ENCODE measurements at places on chromosomes 2 and 18.

- DNase-seq = no peak
Observed at GRCh38 chr2:195600778-195601177, 56.2 kb upstream of the SLC39A10 start.

- DNase-seq = no peak
Observed at GRCh38 chr2:101717071-101717845, 19.8 kb downstream of the MAP4K4 start.

DNA sequence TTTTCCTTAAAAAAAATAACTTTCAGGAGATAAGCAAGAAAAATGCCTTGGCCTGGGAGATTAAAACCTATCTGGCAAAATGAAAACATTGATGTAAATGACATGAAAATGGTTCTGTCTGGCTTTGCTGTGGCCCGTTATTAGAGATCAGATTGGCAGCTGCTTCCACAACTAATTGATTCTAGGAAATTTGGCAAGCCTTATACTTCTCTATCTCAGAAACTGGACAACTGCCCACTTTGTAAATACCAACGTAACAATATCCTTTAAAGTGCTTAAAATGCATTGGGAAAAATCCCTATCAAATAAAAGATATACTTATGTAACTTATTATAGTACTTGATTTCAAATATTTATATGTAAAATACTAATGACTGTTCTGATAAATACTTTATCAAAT lies 14.2 kb upstream of the SKA1 start:
- DNase-seq = no peak

- no peak for DNase-seq
Observed at GRCh38 chr2:159149747-159150146, 136.8 kb downstream of the WDSUB1 start.

- no peak for DNase-seq
Observed at GRCh38 chr2:172919732-172920131, 155.9 kb upstream of the MAP3K20 start.

- no peak for DNase-seq
Observed at GRCh38 chr2:132009874-132010521, 151.8 kb downstream of the ANKRD30BL start.

DNA sequence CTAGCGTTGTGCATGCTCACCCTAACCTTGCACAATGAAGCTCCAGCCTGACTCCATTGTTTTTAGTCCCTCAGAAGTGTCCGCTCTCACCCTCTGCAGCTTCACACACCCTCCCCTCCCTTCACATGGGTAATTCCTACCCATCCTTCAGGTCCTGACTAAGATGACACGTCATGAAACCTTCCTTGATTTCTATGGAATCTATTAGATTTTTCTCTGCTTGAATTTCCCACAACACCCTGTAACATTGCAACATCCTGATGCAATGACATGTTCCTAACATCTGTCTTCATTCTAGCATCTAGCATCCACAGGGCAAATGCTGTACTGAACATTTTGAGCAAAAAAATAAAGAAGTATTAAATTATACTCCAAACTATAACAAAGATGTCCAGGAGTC lies 77.0 kb upstream of the PID1 start:
- no peak for DNase-seq

DNA sequence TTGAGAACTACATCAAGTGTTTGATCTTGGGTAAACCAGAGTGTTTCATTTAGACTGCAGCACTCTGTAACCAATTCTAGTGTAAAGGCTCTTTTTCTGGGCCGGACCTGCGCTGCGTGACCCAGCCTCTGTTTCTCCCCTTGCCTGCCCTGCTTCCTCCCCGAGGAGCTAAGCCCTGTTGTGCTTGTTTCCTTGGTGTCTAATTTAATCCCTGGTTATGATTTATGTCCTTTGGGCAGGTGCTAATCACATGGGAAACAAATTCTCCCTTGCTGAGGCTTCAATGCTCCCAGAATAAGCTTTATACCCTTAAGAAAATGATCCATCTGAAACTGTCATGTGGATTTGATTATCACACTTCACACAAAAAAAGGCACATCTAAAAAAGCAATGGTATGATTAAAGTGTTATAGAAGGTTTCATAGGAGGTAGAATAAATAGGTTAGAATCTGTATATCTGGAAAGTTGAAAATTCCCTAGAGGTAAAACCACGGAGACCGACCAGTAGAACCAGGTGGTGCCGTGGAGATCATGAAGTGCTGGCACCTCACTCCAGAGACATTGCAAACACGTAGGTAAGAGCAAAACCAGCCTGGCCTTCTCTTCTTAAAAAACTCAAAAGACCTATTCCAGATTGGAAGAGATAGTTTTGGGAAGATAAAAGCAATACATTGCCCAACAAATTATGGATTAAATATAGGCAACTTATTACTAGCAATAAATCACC lies 31.0 kb upstream of the SLC9A2 start:
- DNase-seq = no peak

- DNase-seq = no peak
Observed at GRCh38 chr2:96241227-96241626, 24.6 kb downstream of the TMEM127 start.

GRCh38 chr2:235160281-235160810 lies 208.5 kb downstream of the SH3BP4 start:
- no peak for DNase-seq

- no peak for DNase-seq
Observed at GRCh38 chr2:174859563-174860169, 95.4 kb upstream of the CHRNA1 start.

DNA sequence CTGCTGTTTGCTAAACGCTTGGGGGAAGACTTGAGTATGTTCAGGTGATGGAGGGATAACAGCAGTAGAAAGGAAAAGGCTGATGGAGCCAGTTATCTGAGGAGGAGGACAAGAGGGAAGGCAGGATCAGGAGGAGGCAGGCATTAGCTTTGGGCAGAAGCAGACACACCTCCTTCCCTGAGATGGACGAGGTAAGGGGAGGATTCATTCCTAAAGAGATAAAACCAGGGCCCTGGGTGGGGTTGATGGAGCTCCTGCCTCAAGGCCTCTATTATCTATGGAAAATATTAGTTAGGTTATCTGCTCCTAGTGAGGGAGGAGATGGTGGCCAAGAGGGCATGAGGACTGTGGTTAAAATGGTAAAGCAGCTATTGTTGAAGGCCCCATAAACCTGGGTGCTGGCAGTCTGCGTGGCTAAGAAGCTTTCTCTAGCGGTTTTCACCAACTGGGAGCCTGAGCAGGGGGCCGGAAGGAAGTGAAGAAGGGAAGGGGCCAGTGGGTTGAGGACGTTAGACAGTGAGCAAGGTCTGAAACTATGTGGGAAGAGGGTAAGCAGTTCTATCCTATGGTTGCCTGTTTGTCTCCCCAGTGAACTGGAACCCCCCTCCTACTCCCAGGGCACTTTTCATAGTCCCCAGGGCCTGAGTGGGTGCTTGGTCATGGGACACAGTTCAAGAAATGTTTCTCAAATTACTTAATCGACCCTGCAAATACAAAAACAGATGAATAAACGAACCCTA lies 56.6 kb upstream of the HK2 start:
- DNase-seq = no peak

GRCh38 chr2:191049728-191050639 lies 36.0 kb upstream of the STAT1 start:
- no peak for DNase-seq

GRCh38 chr2:145116834-145117725 lies 597.2 kb upstream of the ZEB2 start:
- DNase-seq = no peak

- DNase-seq = no peak
Observed at GRCh38 chr2:65031341-65032018, 24.7 kb upstream of the CEP68 start.

GRCh38 chr2:239222312-239222660 lies 178.5 kb downstream of the HDAC4 start:
- DNase-seq = no peak

DNA sequence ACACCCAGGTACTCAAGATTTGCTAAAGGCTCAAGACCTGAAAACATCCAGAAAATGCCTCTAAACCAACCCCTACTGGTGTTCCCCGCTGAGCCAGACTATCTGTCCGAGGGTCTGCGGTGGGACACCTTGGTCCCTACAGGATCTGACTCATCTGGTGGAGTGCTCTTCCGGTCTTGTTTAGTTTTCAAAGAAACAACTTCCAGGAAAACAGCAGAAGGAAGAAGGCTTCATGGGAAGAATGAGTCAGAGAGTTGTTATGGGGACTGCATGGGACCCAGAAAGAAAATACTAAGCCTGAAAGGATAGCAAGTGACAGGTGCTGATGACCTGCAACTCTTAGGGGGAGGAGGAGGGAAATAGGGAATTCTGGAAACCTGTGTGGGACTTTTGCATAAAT lies 41.3 kb downstream of the ZFP36L2 start:
- no peak for DNase-seq

DNA sequence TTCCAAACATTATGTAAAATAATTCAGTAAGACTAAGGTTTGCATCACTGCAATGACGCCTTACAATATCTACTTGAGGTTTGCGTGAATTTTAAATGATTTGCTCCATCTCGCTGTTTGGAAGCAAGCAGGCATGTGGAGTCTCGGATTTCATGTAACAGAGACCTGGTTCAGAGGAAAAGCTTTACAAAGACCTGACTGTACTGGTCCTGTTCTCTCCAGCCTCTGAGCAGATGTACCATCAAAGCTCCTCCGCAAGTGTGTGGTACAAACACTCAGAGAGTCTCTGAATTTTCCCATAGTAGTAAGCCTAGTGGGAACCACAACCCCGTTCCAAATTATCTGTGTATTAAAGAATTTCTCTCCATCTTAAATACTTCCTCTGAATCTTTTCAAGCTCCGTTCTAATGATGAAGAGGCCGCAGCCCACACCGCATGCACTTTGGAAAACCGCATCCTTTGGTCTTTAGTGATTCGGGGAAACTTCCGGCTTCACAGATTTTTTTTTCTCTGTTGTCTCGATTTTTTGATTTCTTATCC lies 728.1 kb upstream of the SOX11 start:
- no peak for DNase-seq

DNA sequence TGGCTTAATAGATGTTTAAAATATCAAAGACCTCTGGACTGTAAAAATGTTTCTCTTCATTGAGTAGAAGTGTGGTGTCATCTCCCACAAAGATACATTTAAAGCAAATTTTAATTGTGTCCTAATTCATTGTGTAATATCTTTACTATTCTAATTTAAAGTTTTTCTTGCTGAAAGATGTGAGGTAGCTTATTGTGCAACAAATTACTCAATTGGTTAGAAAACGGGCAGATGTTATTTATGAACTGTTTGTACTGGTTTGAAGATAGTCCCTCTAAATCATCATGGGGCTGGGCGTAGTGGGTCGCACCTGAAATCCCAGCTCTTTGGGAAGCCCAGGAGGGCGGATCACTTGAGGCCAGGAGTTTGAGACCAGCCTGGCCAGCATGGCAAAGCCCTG lies 65.3 kb downstream of the CYBRD1 start:
- no peak for DNase-seq

DNA sequence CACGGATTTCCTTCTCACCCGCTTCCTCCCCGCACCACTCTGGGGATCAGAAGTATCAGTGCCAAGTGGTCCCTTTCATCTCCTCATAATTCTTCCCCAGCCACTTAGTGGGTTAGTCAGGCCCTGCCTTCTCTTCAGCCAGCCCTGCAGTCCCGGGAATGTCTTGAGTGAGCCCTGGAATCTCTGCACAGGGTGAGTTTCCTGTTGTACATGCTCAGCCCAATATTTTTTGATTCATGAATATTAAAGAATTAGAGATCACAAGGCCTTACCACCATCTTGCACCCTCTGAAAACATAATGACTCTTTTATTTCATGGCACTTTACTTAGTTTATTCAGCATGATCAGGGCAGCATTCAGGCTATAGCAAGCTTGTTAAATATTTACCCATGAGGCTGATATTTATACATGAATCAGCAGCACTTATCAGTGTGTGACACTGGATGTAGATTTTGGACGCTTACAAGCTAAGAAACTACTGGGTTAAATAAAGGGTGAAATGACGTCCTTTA lies 159.4 kb upstream of the FOSL2 start:
- no peak for DNase-seq

- peak; percentile 53 for DNase-seq
Observed at GRCh38 chr2:45652090-45653031, 886 bp downstream of the PRKCE start.

GRCh38 chr2:5932556-5933469 lies 240.6 kb downstream of the SOX11 start:
- peak; percentile 76 for DNase-seq

DNA sequence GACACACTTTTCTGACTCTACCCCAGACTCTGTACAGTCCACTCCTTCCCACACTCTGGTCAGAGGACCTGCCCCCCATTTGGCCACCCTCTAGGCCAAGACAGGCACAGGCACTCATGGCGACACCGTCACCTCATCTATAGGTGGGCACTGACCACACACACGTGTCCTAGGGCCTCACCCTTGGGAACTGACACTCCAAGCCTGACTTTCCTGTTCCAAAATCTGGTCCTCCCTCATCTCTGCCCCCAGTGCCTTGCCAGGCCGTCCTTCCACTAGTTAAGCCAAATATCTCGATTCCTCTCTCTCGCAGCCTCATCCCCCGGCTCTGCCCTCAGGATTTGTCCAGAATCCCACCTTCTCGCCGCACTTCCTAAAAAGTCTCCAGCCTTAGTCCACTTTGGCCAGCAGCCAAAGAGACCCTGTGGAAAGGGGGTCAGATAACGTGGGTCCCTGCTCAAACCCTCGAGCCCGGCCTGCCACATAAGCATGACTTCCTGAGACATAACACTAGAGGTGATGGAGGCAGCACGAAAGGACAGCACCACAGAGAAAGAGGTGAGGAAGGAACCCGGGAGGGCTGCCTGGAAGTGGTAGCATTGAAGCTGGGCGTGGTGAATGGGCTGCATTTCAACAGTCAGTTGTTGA lies 105.8 kb upstream of the OTOS start:
- peak; percentile 17 for DNase-seq

DNA sequence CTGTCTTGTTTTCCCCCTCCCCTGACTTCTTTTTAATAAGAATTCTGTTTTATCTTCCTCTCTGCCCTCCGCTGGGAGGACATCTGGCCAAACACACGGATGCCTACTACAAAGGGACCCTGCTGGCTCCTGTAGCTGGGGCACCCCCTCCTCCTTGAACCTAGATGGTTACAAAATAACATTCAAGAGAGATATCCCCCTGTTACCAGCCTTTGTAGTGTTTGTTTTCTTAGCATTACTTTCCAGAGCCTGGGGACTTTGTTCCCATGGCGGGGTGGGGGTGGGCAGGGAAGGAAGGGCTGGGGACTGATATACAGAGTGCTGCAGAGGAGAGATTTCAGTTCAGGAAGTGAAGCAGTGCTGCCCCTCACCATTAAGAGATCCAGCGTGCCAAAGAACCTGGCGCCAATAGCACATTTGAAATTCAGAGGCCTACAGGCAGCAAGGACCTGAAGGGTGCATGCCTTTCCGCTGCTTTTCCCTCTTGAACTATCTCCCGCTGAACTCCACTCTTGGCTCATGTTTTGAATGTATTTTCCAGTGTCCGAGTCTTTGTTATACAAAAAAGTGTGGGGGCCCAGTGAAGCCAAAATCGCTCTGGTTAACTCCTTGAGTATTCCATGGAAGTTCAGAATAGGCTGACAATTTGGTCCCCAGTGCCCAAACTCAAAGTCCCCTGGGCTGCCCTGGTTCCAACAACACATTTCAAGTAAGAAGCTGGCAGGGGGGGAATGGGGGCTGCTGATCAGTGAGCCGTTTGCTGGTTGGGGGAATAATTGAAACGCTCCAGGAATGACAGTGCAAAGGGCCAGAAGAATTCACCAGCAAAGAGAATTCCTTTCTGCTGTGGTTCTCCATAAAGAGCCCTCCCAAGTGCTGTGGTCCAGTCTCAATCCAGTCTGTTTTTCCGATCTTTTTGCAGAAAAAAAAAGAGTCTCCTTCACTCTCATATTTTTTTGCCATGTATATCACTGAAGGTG lies 94.8 kb upstream of the THOC1 start:
- DNase-seq = no peak
